Ascending aorta (tissue), 2 donors: ENCODE measurements at places on chromosomes 7 and 10.

- DNase-seq, result no peak
Observed at GRCh38 chr10:6136215-6137201, 47.7 kb downstream of the RBM17 start.

GRCh38 chr10:59098831-59099452 lies 77.5 kb upstream of the PHYHIPL start:
- DNase-seq, result no peak

- DNase-seq, result no peak
Observed at GRCh38 chr7:88789480-88790064, 6.0 kb downstream of the TEX47 start.

DNA sequence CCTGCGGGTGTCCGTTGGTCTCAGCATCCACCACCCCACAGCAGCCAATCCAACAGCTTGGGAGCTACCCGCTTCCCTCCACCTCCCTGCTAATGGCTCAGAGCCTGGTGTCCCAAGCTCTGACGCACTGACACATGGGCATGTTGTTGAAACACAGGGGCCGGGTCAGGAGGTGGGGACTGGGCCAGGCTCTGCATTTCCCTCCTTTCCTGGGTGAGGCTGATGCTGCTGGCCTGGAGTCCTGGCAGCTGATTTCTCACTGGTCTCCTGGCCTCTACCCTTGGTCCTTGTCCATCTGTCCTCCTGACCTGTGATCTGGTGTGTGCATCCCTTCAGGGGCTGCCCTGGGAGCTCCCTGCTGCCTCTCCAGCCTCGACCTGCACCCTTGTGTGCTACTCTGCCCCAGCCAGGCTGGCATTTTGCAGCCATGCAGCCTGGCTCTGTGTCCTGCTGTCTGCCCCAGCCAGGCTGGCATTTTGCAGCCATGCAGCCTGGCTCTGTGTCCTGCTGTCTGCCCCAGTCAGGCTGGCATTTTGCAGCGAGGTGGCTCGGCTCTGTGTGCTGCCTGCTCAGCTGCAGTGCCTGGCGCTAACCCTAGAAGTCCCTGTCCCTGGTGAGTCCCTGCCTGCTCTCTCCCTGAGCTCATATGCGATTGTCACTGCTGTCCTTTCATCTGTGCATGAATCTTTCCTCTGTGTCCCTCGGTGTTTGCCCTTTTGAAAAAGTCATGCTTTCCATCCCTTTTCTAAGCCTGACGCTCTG lies 14.0 kb downstream of the AMZ1 start:
- peak; percentile 82 for DNase-seq

GRCh38 chr7:42247301-42247700 lies 10.3 kb upstream of the GLI3 start:
- DNase-seq, result no peak

- no peak for DNase-seq
Observed at GRCh38 chr10:20936396-20936795, 39.3 kb upstream of the NEBL start.

- no peak for DNase-seq
Observed at GRCh38 chr10:114000457-114001010, 43.1 kb upstream of the ADRB1 start.

DNA sequence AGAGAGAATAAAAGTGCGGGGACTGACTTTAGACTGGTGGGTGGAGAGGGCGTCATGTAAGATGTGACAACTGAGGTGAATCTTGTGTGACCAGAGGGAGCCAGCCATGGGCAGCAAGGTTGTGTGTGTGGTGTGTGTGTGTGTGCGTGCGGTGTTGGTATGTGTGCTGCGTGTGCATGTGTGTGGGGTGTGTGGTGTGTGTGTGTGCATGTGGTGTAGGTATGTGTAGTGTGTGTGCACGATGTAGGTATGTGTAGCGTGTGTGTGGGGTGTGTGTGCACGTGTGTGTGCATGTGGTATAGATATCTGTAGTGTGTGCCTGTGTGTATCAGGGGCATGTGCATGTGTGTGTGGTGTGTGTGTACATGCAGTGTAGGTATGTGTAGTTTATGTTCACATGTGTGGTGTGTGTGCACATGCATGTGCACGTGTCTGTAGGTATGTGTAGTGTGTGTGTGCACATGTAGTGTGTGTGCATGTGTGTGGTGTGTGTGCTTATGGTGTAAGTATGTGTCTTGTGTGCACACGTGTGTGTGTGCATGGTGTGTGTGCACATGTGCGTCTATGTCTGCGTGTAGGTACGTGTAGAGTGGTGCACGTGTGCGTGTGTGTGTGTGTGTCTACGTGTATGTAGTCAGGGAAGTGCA lies 312.3 kb upstream of the MKI67 start:
- DNase-seq, result no peak

- DNase-seq, result no peak
Observed at GRCh38 chr7:410395-410910, 109.2 kb downstream of the PDGFA start.
